ENCODE measurements at places on chromosomes 3 and 15. TPM values are rescaled to one million over a fixed set of nuclear protein-coding genes. Genes with fewer than 3 reads are reported as not detected.

Gene ZBTB47
- total RNA-seq, result 79.7 TPM

Gene PSTPIP1
- total RNA-seq, result 11.8 TPM

- peak; percentile 90 for DNase-seq
These were observed at the start of gene SV2B for GRCh38 chr15:91099995-91100813. Gene SV2B, plus strand, starts transcription at chr15:91100257. Its CDS starts 126,007 bp downstream, at chr15:91226264.

- no peak for DNase-seq
These were observed 142.8 kb downstream of the TGFBR2 start for GRCh38 chr3:30749230-30749629.

Measured in esophagus muscularis mucosa (tissue), 4 donors.